ENCODE measurements at places on chromosomes 3 and 15.

DNA sequence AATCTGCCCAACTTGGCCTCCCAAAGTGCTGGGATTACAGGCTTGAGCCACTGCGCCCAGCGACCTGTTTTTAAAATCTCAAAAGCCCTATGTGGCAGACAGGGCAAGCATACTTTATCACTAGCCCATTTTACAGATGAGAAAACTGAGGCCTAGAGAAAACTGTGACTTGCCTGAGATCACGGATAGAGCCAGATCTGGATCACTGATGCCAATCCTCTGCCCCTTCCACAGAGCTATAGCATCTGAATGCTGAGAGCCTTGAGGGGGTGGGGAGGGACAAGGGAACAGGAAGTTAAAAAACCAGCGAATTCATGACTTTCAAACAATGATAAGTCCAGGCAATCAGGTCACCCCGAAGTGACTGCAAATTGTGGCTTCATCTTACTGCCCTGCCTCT is 7.3 kb downstream of the ANKRD63 start:
- DNase-seq, result no peak

DNA sequence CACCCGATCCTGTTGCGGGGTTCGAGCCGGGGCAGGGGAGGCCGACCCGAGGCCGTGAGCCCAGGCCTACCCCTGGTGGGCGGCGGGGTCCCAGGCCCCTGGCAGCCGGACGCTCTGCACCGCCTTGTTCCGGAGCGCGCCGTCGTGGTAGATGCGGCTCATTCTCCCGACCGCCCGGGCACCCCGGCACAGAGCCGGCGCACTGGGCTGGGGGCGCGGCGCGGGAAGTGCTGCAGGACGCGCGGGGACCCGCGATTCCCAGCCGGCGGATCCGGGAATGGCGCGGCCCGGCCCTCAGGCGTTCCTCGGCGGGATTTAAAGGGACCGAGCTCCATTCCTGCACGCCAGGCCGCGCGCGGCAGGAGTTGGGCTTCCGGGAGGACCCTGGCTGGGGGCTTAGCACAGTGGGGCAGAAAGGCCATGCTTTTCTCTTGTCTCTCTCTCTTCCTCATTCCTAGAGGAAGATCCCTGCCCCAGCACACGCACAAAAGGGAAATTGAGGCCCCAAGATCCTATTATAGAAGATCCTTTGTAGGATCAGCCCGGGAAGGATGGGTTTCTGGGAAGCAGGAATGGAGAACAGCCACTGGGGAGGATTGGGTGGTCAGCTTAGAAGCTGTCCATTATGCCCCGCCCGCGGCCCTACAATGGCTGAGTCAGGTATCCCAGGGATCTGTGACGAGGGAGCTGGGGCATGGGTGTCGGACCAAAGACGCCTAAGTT is at the start of gene ARPIN:
TSS of gene ARPIN (minus strand) at position 279 of the 723 bp plus-strand sequence. CDS start at position 162, 117 bp downstream.
- peak; percentile 52 for DNase-seq

GRCh38 chr3:112667599-112667998 is 26.7 kb upstream of the CCDC80 start:
- no peak for DNase-seq

- no peak for DNase-seq
Measured at GRCh38 chr15:84658788-84659411, 901 bp upstream of the NMB start.

- no peak for DNase-seq
Measured at GRCh38 chr3:47273564-47273963, 9.0 kb downstream of the KIF9 start.

- no peak for DNase-seq
Measured at GRCh38 chr15:100994597-100995446, 75.7 kb downstream of the LRRK1 start.

GRCh38 chr15:67120009-67120838 is 54.8 kb downstream of the SMAD3 start:
- no peak for DNase-seq

- no peak for DNase-seq
Measured at GRCh38 chr15:68231102-68231818, 1.7 kb upstream of the CLN6 start.

DNA sequence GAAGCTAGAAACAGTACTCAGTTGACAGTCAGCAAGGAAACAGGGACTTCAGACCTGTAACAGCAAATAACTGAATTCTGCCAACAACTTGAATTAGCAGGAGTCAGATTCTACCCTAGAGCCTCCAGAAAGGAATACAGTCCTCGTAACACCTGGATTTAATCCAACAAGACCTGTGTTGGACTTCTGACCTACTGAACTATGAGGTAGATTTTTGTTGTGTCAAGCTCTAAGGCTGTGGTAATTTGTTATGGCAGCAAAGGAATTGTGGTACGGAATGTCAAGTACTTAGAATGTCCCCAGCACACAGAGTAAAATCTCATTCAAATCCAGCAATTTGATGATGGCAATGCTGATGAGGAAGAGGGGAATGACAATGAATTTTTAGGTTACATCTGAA is 234.1 kb downstream of the LRRN1 start:
- DNase-seq, result no peak

GRCh38 chr15:62658498-62658897 is 384.0 kb upstream of the TPM1 start:
- DNase-seq, result peak; percentile 32

DNA sequence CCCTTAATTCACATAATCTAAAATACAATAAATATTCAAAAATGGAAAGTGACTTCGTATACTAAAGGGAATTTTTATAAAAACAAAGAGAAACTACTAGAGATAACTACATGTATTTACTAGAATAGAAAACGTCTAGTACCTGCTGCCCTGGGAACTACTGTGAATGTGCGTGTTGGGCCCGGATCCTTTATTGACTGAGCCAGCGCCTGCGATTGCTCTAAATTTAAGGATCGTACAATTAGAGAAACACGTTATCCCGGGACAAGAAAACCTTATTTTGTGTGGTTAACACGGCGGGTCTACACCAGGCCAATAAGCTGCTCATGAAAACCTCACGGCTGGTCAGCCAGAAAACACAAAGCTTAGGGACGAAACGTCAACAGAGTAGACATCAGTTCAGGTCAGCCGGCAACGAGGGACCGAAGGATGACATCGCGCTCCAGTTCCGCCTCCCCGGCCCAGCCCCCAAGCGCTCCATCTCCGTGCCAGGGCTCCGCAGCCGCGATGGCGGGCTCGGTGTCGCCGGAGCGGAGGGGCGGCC is 555 bp downstream of the TM2D3 start:
- DNase-seq, result peak; percentile 37

DNA sequence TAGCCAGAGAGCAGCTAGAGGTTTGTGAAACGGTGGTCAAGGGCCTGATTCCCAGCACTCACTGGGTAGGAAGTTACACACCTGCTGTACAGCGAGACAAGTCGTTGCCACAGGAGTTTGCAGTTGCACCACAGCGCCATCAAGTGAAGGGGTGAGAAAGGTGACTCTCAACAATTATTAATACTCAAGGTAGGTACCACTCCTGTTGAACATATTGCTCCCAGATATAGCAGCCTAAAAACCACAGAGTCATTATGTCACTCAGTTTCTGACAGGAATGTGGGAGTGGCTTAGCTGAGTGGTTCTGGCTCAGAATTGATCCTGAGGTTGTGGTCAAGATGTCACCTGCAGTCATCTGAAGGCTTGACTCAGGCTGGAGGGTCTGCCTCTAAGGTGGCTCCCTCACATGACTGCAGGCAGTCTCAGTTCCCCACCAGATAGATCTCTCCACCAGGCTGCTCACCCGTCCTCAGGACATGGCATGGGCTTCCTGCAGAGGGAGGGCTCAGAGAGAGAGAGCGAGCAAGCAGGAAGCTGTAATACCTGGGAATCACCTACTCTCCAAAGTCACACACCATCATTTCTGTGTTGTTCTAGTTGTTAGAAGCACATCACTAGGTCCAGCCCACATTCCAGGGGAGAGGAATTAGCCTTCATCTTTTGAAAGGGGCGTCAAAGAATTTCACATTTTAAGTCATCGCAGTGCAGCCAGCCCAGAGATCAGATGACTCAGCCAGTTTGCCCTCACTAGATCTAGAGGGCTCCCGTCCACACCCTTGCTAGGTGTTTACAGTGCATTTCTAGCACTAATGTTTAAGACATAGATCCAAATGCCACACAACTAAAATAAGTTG is 17.0 kb upstream of the ANO10 start:
- DNase-seq, result peak; percentile 67

DNA sequence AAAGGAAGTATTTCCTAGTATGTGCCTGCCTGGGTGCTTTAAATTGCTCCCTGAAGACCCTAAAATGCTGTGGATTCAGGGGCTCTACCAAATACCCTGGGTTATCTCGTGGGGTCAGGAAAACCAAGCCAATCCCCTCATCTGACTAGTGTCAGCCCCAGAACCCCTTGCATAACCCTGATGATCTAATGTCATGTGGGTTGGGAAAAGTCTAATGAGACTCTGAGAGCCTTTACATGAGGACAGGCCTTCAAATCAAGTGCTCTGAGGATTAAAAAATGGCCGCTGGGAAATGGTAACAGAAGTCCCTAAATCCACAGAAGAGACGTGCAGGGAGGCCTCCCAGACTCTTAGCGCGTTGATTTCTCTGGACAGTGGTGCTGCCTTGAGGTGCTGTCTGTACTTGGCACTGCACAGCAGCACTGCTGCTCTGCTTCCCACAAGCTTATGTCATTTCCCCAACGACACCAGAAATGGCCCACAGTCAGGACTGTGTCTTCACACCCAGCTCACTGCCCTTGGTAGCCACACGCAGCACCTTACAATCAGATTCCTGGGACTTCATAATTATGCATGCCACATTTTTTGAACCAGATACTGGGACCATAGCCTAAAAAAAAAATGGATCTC is 16.6 kb downstream of the EIF4E3 start:
- DNase-seq, result no peak

DNA sequence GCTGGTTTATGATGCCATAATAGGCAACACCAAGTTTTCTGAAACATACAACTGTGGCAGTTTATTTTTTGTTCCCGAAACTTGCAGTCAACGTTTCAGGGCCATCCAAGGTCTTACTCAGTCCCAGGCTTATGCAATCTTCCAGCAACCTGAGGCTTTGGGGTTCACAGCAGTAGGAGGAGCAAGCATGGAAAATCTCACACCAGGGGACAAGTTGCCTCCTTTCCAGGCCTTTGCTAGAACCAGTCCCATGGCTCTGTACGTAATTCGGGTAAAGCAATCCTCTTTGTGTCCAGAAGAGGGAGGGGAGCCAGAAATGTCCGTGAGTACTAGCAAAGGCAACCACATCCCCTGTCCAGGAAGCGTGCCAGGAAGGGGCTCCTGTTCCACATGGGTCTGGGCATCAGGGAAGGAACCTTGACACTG is 4.7 kb upstream of the FAM240A start:
- DNase-seq, result peak; percentile 6

DNA sequence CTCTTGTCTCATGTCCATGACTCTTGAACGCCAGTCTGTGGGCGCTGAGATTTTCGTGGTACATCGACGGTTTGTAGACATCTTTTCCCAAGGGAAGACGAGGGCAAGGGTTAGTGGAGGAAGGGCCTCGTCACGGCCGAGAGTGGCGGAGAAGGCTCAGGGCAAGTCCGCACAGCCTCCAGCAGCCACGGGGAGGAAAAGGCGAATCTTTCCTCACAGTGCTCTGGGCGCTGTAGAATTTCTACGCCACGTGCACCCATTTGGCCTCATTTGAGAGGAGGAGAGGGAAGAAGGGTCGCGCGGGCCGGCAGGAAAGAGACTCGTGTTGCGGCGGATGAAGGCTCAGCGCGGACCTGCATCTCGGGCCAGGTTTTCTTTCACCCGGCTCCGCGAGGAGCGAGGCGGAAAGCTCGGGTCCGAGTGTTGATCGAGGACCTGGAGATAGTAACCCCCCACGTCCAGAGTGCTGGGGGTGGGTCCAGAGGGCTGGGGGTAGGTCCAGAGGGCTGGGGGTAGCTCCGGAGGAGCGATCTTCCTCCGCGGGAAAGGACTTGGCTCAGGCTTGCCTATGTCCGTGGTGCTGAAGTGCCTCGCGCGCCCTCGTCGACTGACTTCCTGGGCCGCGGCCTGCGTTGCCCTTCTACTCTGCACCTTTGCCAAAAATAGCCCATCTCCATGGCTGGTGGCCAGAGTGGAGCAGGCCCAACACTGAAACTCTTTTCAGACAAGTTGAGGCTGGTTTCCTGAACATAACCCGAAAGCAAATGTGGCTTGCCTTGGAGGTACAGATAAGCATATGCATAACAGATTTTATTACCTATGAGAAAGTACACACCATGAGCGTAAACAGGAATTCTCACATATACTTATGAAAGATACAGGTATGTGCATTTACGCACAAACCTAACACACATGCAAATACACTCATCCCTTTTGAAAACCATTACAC is 1.1 kb downstream of the SLC35G2 start:
- DNase-seq, result peak; percentile 78

- peak; percentile 53 for DNase-seq
Measured at GRCh38 chr3:29183346-29184087, 97.4 kb upstream of the RBMS3 start.

GRCh38 chr3:172530101-172530561 is 6.9 kb upstream of the TNFSF10 start:
- DNase-seq, result no peak

DNA sequence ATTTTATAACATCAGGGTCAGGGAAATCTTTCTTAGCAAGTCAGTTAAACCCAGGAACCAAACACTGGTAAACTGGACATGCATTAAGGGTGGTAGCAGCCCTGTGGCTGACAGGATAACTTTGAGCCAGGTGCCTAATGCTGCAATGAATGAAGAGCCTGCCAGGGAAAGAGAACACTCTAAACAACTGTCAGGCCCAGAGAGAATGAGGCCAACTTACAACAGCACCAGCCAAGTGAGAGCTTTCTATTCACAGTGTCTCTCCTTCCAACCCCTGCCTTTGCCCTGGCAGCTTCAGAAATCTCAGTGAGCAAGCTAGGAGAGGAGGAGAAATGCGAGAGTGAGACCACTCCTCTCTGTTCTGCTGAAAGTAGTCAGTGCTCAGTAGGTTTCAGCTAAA is 50.4 kb upstream of the ATP2C1 start:
- DNase-seq, result no peak

- no peak for DNase-seq
Measured at GRCh38 chr15:66716656-66717020, 14.6 kb downstream of the SMAD6 start.

- DNase-seq, result no peak
Measured at GRCh38 chr3:164791263-164791662, 287.0 kb downstream of the SI start.

- DNase-seq, result no peak
Measured at GRCh38 chr3:68007621-68008226, 353.3 kb upstream of the SUCLG2 start.

- no peak for DNase-seq
Measured at GRCh38 chr3:73018790-73019441, 22.3 kb downstream of the PPP4R2 start.

DNA sequence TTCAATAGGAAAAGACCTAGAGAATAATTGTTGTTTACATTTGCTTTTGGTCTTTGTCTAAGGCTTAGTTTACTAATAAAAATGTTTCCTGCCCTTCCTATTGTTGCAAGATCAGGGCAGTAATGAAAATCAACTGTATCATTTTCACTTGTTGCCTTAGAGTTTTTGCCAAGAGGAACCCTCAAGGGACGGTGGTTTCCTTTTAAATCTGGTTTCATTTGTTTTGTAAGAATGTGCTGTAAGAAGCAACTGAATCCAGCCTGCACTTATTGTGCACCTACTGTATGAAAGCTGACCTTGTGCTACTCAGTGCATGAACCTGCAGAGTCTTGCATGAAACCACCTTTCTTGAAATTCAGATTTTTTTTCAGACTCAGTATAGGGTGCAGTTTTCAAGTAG is 5.3 kb downstream of the IGF1R start:
- DNase-seq, result no peak

Data from MCF 10A (cell line).